ENCODE measurements at places on chromosomes 16 and 17. TPM values are rescaled to one million over a fixed set of nuclear protein-coding genes. Genes with fewer than 3 reads are reported as not detected.

DNA sequence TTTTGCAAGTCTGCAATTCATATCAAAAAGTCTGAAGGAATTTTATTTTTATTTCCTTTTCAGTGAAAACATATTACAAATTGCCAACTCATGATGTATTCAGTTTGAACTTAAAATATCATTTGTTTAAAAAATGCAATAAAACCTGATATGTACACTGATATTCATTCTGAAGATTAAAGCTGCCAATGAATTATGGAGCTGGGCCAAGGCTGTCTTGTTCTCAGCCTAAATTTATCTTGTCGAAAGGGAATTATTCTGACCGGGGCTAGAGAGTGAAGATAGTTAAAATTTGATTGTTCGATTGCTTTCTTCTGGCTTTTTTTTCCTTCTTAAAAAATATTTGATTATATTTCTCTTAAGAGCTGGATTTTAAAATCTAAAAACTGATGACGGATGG lies 54.0 kb upstream of the RBFOX1 start:
- DNase-seq, result no peak

GRCh38 chr17:33966410-33967059 lies 288.6 kb upstream of the CCL2 start:
- DNase-seq, result no peak

DNA sequence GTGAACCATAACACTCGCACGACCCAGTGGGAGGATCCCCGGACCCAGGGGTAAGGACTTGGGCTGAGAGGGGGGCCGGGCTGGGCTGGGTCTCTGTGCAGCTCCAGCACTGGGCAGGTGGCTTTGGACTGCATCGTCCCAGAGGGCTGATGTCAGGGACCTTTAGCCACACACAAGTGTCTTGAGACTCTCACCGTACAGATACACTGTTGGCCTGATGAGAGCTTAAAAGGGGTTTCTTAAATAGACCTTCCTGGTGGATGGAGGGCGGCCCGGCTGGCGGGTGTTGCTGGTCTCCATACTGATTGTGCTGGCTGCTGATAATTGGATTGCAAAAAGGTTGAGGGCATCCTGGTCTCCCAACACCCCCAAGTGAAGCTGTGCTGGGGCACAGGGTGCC lies 21.7 kb upstream of the CLEC18A start:
- no peak for DNase-seq

- DNase-seq, result no peak
Measured at GRCh38 chr16:59601452-59601851, 867.3 kb upstream of the GOT2 start.

DNA sequence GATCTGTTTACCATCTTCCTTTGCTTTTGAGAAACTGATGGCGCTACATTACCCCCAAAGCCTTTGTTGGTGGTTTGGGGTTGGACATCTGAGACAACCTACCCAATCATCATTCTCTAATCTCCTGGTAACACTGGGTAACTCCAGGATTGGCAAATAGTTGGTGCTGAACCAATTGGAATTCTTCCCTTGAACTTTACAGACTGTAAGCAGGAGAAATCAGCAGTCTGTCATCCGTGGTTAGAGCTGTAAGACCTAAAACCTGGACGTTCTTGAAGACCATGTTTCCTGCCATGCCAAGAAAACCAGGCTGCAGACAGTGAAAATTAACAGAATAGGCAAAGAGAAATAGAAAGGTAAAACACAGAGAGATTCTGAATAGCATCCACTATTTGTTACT lies 398.8 kb upstream of the SALL1 start:
- no peak for DNase-seq

GRCh38 chr16:11383481-11384183 lies 38.4 kb downstream of the RMI2 start:
- no peak for DNase-seq

- DNase-seq, result no peak
Measured at GRCh38 chr17:51911237-51911636, 247.3 kb downstream of the CA10 start.

DNA sequence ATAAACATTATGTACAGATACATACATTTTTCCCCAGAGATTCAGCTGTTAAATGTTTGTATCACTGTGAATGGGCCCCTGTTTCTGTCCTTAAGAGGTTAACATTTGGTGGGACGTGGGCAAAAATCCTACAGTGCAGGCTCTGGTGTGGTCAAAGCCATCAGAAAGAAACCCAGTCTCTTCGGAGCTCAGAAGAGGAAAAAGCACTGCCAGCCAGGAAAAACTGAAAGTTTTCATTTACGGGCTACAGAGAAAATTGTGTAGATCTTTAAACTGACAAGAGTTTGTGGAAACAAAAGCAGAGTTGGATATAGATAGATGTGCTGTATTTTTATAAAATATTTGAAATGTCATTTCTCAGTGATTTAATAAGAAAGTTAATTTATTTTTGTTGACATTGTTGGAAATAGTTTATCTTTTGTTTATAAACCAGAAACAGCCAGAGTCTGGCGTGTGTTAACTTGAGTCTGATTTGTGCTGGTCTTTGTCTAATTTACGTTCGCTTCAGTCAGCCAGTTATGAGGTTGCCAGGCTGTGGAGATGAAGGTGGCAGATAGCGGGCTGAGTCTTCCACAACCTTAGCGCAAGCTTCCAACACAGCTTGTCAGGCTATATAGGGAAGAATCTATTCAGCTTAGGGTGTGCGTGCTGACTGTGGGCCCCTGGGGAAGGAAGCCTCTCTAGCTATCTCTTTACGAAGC lies 9.5 kb upstream of the TEKT3 start:
- no peak for DNase-seq

- DNase-seq, result no peak
Measured at GRCh38 chr16:67378642-67379041, 14.7 kb downstream of the TPPP3 start.

- no peak for DNase-seq
Measured at GRCh38 chr16:7332611-7333010, at the start of gene RBFOX1. Gene RBFOX1 (plus strand): TSS chr16:7332845.

GRCh38 chr17:54898576-54898975 lies 2.1 kb upstream of the TOM1L1 start:
- DNase-seq, result no peak

The SLC9A5 gene
- 0.16 TPM for total RNA-seq

The ITGA2B gene
- 1.1 TPM for total RNA-seq

The ZNF385C gene
- not detected for total RNA-seq

The CD300A gene
- 1.3 TPM for total RNA-seq

The CMTM4 gene
- total RNA-seq, result 15.1 TPM

The KCNJ16 gene
- total RNA-seq, result not detected

The CWC25 gene
- total RNA-seq, result 6.7 TPM

The CKLF gene
- 4.1 TPM for total RNA-seq

The LGALS9B gene
- not detected for total RNA-seq
